ENCODE measurements at places on chromosomes 5 and 9.
A peak's percentile ranks its signal among the peaks of the same experiment; 100 is the strongest.

- DNase-seq, result no peak
These were observed 227.8 kb downstream of the NSG2 start for GRCh38 chr5:174273325-174273724.

DNA sequence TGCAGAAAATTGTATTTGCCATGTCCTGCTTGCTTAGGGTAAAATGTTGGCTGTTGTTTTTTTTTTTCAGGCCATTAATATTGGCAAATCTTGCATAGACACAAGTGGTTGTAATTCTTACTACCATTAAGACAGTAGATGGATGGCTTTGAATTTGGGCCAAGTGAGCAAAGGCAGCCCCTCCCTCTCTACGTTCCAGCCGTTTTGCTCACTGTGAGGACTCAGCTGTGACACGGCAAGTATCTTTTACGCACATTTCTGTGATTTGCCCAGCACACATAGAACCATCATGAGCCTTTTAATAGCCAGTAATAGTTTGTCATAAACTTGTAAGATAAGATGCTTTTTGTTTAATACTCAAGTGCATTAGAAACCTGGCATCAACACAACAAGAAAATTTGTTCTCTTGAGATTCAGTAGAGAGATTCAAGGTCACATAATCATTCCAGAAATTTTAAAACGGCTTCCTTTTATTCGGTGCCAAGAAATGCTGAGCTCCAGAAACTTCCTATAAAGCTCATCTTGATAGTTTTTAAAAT is 205.2 kb upstream of the ADCY2 start:
- no peak for DNase-seq

- DNase-seq, result peak; percentile 83
These were observed 223.3 kb downstream of the MEF2C start for GRCh38 chr5:88659529-88660263.

DNA sequence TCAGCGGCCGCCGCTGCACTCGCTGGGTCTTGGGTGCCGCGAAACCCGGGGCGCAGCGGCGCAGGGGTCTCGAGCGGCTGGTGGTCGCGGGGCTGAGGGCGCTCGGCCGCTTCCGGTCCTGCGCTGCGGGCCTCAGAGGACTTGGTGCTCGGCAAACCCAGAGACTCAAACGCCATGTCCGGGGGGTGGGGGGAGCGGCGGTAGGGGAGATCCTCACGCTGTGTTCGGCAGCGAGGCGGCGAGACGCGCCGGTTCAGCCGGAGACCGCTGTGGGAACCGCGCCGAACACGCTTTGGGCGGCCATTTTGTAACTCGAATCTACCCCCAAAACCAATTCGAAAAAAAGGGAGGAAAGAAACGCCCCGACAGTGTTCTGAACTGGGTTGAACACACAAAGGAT is 317.5 kb upstream of the CDH18 start:
- no peak for DNase-seq

- peak; percentile 6 for DNase-seq
These were observed 247.4 kb upstream of the RASA1 start for GRCh38 chr5:87020099-87020934.

All from astrocyte of the hippocampus (primary cell).